Type B pancreatic cell (in vitro differentiated cells): ENCODE measurements at places on chromosomes 16 and 17. TPM values are rescaled to one million over a fixed set of nuclear protein-coding genes. Genes with fewer than 3 reads are reported as not detected.

- H3K27me3 ChIP-seq = peaks cover 7% of the 10 kb centered on the region
- peaks cover 11% of the 10 kb centered on the region for H3K4me1 ChIP-seq
- H3K36me3 ChIP-seq = no peaks in the 10 kb centered on the region
- no peak for DNase-seq
- no peak overlapping the region for H3K4me3 ChIP-seq
Measured at GRCh38 chr16:76653390-76654026, 376.3 kb downstream of the CNTNAP4 start.

DNA sequence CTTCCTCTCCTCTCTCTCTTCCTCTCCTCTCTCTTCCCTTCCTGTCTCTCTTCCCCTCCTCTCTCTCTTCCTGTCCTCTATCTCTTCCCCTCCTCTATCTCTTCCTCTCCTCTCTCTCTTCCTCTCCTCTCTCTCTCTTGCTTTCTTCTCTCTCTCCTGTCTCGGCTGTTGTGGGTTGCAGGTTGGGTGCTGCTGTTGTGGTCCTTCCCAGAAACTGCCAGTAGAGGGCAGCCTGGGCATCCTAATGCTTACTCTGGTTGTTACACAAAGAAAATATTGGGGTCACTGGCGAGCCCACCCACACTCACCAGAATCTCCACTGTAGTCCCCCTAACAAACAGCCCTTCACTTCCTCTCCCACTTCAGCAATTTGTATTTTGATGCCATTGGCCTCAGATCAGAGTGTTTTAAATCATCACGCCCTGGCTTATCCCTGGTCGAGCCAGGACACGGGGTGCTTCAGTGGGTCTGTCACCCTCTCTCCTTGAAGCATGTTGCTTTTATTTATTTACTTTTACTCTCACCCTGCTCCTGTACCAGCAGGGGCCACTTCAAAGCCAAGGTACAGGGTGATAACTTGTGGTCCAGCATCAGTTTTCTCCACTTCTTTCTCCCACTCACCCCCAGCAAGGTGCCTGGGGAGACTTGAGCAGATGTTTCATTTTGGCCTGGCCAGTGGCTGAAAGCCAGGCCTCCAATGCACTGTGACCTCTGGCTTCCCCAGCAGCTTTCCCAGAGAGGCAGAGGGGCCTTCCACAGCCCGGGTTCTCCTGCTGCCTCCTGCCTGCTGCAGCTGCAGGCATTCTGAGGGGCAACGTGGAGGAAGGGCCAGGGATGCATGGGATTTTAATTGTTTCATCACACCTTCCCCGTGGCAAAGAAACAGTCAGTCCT is 4.7 kb upstream of the MMP15 start:
- H3K27me3 ChIP-seq = peaks cover 23% of the 10 kb centered on the region
- no peak for DNase-seq
- no peaks in the 10 kb centered on the region for H3K36me3 ChIP-seq
- no peak overlapping the region for H3K4me3 ChIP-seq
- H3K27ac ChIP-seq = peak overlapping the region; percentile 41

- H3K27ac ChIP-seq = peak overlapping the region; percentile 58
- H3K4me3 ChIP-seq = peak overlapping the region; percentile 11
- peaks cover 28% of the 10 kb centered on the region for H3K4me1 ChIP-seq
- no peaks in the 10 kb centered on the region for H3K27me3 ChIP-seq
- no peak for DNase-seq
Measured at GRCh38 chr16:66900721-66901441, 17.8 kb downstream of the CDH16 start.

- peaks cover 17% of the 10 kb centered on the region for H3K4me1 ChIP-seq
- peaks cover 6% of the 10 kb centered on the region for H3K27me3 ChIP-seq
- H3K27ac ChIP-seq = no peak overlapping the region
- H3K36me3 ChIP-seq = no peaks in the 10 kb centered on the region
Measured at GRCh38 chr16:19288872-19289799, 3.6 kb downstream of the CLEC19A start.

- H3K27ac ChIP-seq = no peak overlapping the region
- DNase-seq = no peak
- H3K36me3 ChIP-seq = no peaks in the 10 kb centered on the region
- H3K4me3 ChIP-seq = no peak overlapping the region
Measured at GRCh38 chr16:13909872-13910303, 10.1 kb upstream of the ERCC4 start.

GRCh38 chr17:74353446-74354060 is 8.1 kb downstream of the BTBD17 start:
- no peak overlapping the region for H3K4me3 ChIP-seq
- H3K27ac ChIP-seq = no peak overlapping the region
- H3K4me1 ChIP-seq = peaks cover 4% of the 10 kb centered on the region
- no peaks in the 10 kb centered on the region for H3K36me3 ChIP-seq
- H3K27me3 ChIP-seq = peaks cover 85% of the 10 kb centered on the region
- no peak for DNase-seq

DNA sequence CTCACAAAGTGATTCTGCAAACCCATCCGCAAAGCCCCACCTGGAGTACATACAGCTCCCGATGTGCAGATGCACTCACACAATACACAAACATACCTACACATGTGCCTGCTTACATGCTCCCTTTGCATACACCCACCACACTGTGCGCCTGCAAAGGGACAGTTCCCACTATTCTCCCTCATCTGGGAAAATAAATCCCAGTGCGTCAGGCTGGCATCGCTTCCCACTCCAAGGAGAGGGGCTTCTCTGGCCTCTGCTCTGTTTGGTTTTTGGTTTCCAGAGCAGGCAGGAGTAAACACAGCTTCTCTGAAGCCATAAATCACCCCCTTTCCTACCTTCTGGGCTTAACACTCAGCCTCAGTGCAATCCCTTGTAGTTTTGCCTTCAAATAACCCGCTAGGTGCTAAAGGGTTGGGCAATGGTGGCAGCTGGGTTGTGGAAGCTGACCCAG is 14.7 kb downstream of the HOXB4 start:
- peak overlapping the region; percentile 94 for H3K27ac ChIP-seq
- DNase-seq = no peak
- H3K4me1 ChIP-seq = peaks cover 52% of the 10 kb centered on the region
- peak overlapping the region; percentile 87 for H3K4me3 ChIP-seq
- peaks cover 11% of the 10 kb centered on the region for H3K36me3 ChIP-seq

DNA sequence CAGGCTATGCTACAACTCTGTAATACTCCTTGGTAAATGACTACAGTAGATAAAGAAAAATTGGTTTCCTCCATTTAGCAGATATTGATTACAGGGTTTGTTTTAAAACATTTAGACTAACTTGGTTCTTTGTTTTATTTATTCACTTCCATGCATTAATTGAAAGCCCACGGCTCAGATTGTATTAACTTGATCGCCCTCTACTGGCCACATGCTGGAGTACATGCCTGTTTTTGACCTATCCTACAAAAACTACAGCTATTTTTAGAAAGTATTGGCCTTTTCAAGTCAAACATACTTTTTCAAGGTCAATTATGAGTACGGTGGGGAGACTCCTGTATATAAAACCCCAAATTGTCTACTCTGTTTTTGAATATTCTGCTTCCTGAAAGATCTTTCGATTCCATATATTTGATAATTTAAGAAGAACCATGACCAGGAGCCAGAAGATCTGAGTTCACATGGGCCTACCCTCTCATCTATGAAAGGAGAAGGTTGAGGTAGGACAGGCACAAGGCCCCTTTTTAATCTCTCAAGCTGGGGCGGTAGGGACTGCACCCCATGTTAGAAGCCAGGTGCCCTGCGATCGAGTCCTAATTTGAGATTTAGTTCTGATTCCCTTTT is 51.8 kb downstream of the CA10 start:
- H3K4me3 ChIP-seq = no peak overlapping the region
- H3K4me1 ChIP-seq = no peaks in the 10 kb centered on the region
- no peak for DNase-seq

GRCh38 chr17:18074566-18075272 is 13.0 kb upstream of the DRG2 start:
- peaks cover 4% of the 10 kb centered on the region for H3K4me1 ChIP-seq
- DNase-seq = no peak
- H3K27ac ChIP-seq = no peak overlapping the region
- H3K4me3 ChIP-seq = no peak overlapping the region

- no peak for DNase-seq
- no peak overlapping the region for H3K27ac ChIP-seq
- peaks cover 12% of the 10 kb centered on the region for H3K27me3 ChIP-seq
- H3K4me3 ChIP-seq = no peak overlapping the region
Measured at GRCh38 chr16:87652799-87653198, 50.5 kb downstream of the JPH3 start.

GRCh38 chr16:85376292-85377095 is 236.6 kb upstream of the GSE1 start:
- H3K27ac ChIP-seq = no peak overlapping the region
- no peaks in the 10 kb centered on the region for H3K36me3 ChIP-seq
- H3K4me3 ChIP-seq = no peak overlapping the region
- H3K27me3 ChIP-seq = no peaks in the 10 kb centered on the region
- peaks cover 34% of the 10 kb centered on the region for H3K4me1 ChIP-seq

DNA sequence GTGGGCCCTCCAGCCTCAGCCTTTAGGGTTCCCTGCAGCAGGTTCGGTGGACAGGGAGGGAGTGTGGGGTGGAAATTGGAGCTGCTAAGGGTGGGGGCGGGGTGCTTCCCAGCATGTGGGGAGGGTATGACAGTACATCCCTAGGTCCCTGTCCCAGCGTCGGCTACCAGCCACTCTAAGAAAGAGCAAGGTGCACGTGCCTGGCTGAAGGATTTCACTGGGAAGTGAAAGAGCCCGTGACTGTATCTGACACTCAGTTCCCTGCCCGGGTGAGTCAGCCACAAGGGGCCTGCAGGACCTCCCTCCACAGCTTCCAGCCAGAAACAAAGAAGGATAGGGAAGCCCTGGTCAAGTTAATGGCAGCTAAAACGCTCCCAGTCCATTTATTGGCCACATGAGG is 4.1 kb downstream of the SNRNP25 start:
- peaks cover 13% of the 10 kb centered on the region for H3K36me3 ChIP-seq
- no peaks in the 10 kb centered on the region for H3K27me3 ChIP-seq
- no peak overlapping the region for H3K4me3 ChIP-seq
- DNase-seq = no peak

GRCh38 chr17:12257176-12257575 is 236.5 kb downstream of the MAP2K4 start:
- DNase-seq = no peak
- no peaks in the 10 kb centered on the region for H3K36me3 ChIP-seq
- H3K4me3 ChIP-seq = no peak overlapping the region
- no peak overlapping the region for H3K27ac ChIP-seq

DNA sequence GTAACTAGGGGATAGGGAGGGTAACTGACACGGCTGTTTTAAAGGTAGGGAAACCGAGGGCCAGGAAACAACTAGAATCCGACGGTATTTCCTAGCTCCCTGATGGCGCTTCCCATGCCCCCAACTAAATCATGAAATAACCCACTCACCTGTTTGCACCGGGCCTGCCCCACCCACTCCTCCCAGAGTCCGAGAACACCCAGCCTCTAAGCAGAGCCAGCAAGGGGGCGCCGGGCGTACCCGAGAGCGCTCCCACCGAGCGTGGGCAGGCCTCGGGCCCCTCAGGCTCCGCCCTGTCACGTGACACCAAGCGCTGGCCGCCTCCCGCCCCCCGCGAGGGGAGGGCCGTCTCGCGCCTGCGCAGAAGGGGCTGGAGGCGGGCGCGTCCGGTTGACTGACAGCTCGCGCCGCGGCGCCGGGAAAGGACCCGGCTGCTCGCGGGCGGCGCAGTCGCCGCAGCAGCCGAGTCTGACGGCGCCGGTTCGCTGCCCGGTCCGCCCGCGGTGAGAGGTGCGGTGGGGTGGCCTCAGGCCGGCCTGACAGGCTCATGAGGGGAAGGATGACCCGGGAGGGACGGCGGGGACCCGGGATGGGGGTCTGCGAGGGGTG is at the start of gene KIAA0513:
Gene KIAA0513, plus strand, starts transcription at position 447 of the 609 bp plus-strand sequence. CDS start 39,277 bp downstream, outside the sequence.
- H3K4me3 ChIP-seq = peak within 1 kb of the TSS; percentile 95
- DNase-seq = peak; percentile 99
- H3K4me1 ChIP-seq = peaks cover 19% of the 10 kb centered on the region
- no peaks in the 10 kb centered on the region for H3K36me3 ChIP-seq
- peak within 1 kb of the TSS; percentile 94 for H3K27ac ChIP-seq
- H3K27me3 ChIP-seq = peaks cover 22% of the 10 kb centered on the region

- H3K27ac ChIP-seq = no peak overlapping the region
- H3K4me1 ChIP-seq = peaks cover 4% of the 10 kb centered on the region
- no peak for DNase-seq
- no peak overlapping the region for H3K4me3 ChIP-seq
- H3K27me3 ChIP-seq = peaks cover 6% of the 10 kb centered on the region
- no peaks in the 10 kb centered on the region for H3K36me3 ChIP-seq
Measured at GRCh38 chr16:65392806-65393565, 271.1 kb upstream of the CDH11 start.

DNA sequence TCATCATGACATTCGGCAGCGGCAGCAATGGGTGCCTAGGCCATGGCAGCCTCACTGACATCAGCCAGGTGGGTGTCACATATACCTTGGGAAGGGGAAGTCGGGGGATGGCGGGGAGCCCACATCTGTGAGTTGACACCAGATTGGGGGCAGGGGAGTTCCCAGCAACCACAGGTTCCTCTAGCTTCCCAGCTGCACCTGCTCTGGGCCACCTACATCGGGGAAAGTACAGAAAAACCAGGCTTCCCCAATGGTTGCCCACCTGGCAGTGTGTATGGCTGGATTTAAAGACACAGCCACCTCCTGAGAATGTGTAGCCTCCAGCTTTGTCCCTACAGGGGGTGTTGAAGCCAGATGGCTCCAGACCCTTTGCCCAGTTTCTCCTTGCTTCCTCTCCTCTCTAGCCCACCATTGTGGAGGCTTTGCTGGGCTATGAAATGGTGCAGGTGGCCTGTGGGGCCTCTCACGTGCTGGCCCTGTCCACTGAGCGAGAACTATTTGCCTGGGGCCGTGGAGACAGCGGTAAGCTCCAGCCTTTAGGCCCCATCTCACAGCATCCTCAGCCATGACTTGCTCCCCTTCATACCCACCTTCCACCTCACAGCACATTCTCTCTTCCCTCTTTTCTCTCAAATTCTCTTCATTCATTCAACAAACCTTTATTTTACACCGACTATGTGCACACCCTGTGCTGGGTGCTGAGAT is 5.0 kb upstream of the TRAF4 start:
- peak overlapping the region; percentile 34 for H3K4me3 ChIP-seq
- H3K27ac ChIP-seq = peak overlapping the region; percentile 94
- DNase-seq = no peak
- no peaks in the 10 kb centered on the region for H3K27me3 ChIP-seq
- peaks cover 10% of the 10 kb centered on the region for H3K36me3 ChIP-seq

- H3K4me3 ChIP-seq = no peak overlapping the region
- H3K4me1 ChIP-seq = peaks cover 6% of the 10 kb centered on the region
- no peaks in the 10 kb centered on the region for H3K27me3 ChIP-seq
- no peak for DNase-seq
Measured at GRCh38 chr17:78991906-78992532, 12.3 kb upstream of the LGALS3BP start.

The MRPL45 gene
- 37.3 and 47.1 TPM in 2 replicates for total RNA-seq

The CDC27 gene
- total RNA-seq = 61.9 and 93.4 TPM in 2 replicates

The NDRG4 gene
- total RNA-seq = 23.7 and 42.9 TPM in 2 replicates

The PTX4 gene
- total RNA-seq = not detected in 2 replicates

The KREMEN2 gene
- total RNA-seq = 4.5 and 7.7 TPM in 2 replicates

The DLX4 gene
- 3.1 and 10.4 TPM in 2 replicates for total RNA-seq

The TMC8 gene
- 0.85 and 0.90 TPM in 2 replicates for total RNA-seq

The SLC16A11 gene
- 3.9 and 10.5 TPM in 2 replicates for total RNA-seq

The ERN2 gene
- total RNA-seq = 0.64 and 3.1 TPM in 2 replicates

The GPR142 gene
- total RNA-seq = 4.1 and 8.8 TPM in 2 replicates

The ANKS3 gene
- 21.6 and 36.7 TPM in 2 replicates for total RNA-seq

The IL21R gene
- 0.29 TPM in 1 of 2 replicates, not detected in the other for total RNA-seq
